Activated CD4-positive, alpha-beta T cell treated with anti-CD3 and anti-CD28 coated beads for 24 hours (primary cell): ENCODE measurements at places on chromosomes 5 and 9.

- no peak for DNase-seq
Measured at GRCh38 chr9:38309324-38310195, 82.9 kb upstream of the ALDH1B1 start.

GRCh38 chr5:143155455-143155854, 248.0 kb downstream of the NR3C1 start:
- DNase-seq: no peak

DNA sequence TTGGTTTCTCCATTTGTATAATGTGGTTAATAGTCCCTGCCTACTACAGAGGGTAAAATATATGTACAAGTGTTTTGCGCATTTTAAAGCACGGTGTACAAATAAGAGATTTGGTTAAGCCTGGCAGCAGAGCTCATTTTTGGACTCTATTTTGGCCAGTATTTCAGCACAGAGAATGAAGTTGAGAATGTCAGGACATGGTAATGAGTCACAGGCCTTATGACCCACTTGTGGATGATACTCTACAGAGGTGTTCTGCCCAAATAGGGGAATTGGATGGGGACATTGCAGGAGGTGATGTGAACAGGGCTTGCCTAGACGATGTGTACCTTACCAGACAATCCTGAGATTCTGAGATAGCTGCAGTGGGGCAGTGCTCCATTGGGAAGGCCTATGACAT, 50.6 kb downstream of the MELK start:
- no peak for DNase-seq

GRCh38 chr5:3650320-3650719, 54.7 kb downstream of the IRX1 start:
- no peak for DNase-seq

- no peak for DNase-seq
Measured at GRCh38 chr9:132059361-132059760, 20.3 kb downstream of the MED27 start.
